CD4-positive, alpha-beta T cell treated with Interleukin-10 for 1 hour (primary cell): ENCODE measurements at places on chromosomes 1 and 21.
A peak's percentile ranks its signal among the peaks of the same experiment; 100 is the strongest.

GRCh38 chr1:214939180-214939579, 143.4 kb upstream of the KCNK2 start:
- DNase-seq, result no peak

GRCh38 chr1:66618390-66618789, 84.4 kb downstream of the SGIP1 start:
- DNase-seq, result no peak

DNA sequence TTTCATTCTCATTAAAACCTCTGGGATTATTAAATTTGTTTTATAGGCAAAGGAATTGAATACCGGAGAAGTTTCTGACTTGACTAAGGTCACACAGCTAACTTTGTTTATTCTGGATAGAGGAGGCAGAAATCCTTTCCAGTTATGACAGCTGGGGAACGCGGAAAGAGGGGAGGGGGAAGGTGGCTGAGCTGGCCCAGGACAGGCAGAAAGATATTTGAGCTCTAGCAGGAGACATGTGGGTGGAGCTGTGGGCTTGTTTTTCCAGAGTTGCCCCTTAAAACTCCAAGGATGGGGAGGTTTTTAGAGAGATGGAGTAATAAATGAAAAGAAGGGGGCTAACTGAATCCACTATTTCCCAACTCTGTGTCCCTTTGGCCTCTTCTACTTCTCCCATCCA, 27.8 kb downstream of the FOXD2 start:
- DNase-seq, result no peak

DNA sequence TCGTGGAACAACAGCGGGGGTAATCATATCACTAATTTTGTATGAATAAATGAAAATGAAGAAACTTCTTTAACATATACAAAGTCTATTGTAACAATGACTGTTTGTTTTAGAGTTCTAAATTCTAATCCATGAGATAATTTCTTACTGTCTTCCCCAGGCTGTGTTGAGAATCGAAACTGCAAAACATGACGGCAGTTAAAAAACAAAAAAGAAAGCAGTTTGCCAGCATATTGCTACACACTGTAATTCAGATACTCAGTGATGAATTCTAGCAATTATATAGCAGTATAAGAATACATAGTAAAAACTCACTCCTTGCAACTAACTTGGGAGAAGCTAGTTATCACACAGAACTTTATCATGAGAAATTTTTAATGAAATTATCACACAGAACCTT, 22.1 kb downstream of the INSL5 start:
- DNase-seq, result no peak

GRCh38 chr1:43446388-43446740, 7.4 kb downstream of the HYI start:
- no peak for DNase-seq

- no peak for DNase-seq
These were observed 5.3 kb downstream of the DISP3 start for GRCh38 chr1:11484321-11484655.

DNA sequence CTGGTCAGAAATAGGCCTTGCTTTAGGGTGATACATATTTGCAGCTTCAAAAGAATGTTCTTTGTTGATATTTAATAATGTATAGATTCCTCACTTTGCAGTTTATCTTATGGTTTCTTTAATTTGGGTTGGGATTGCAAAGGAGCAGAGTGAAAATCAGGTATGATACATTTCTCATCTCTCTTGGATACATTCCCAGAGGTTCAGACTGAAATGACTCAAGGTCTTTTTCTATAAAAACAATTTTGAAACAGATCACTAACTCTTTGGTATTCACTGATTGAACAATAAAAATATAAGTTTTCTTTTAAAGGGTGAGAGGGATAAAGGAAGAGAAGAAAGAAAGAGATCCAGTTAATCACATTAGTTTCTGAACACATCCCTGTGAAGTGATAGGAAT, 606.5 kb upstream of the CAMK1G start:
- no peak for DNase-seq

DNA sequence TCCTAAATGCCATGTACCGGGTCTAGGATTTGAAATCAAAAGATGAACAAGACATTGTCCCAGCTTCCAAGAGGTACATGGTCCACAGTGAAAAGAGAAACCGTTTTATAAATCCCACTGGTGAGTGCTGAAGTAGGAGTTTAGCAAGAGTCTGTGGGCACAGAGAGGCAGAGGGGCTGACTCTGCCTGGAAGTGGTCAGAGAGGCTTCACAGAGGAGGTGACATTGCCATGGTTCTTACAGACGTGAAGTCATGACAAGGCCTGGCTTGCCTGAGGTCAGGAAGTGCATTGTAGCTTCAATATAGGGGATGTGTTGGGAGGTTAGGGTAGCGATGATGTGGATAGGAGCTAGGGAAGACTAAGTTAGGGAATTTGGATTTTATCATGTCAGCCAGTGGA, 28.4 kb downstream of the MAPKAPK2 start:
- DNase-seq, result peak; percentile 36

GRCh38 chr1:41608211-41608610, 123.7 kb upstream of the EDN2 start:
- no peak for DNase-seq

- DNase-seq, result no peak
These were observed 26.5 kb downstream of the ACTA1 start for GRCh38 chr1:229407206-229408026.

GRCh38 chr1:155002464-155003226, at the start of gene ZBTB7B:
ZBTB7B (plus strand) TSS chr1:155002802; CDS start chr1:155014661, 11,859 bp downstream.
- DNase-seq, result no peak

GRCh38 chr1:201181726-201182125, 8.9 kb upstream of the IGFN1 start:
- DNase-seq, result no peak

DNA sequence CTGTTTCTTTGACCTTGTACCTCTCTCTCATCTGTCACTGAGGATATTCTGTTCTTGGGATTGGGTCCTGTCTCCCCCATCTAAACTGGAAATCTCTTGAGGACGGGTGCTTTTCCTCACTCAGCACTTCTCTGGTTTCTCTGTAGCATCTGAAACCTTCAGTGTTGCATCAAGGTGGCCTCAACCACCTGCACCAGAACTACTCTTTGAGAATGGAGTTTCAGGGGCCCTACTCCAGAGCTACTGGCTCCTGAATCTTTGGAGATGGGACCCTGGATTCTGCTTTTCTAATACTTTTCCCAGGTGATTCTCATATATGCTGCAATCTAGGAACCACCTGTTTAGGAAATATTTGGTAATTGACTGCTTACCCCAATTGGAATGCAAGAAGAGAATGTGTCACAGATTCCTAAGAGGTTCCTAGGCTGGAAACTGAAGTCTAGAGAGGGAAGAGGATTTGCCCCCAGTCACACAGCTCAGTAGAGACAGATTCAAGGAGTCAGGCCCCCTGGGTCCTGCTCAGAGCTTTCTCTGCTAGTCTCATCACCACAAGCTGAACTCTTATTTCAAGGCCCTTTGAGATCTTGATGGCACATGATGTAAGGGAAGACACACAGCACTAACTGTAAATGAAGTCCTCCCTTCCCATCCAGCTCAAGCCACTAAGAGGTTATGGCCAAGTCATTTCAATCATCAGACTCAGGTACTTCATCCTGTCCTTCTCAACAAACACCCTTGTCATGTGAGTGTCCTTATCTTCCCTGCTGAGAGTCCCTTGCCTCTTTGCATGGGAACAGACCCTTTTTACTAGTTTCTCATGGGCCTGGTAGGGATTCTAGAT, 48.7 kb downstream of the EIF2D start:
- no peak for DNase-seq

GRCh38 chr1:194535369-194535768, 1349.0 kb upstream of the B3GALT2 start:
- DNase-seq, result no peak

GRCh38 chr1:44217809-44218410, 4.6 kb downstream of the DMAP1 start:
- DNase-seq, result peak; percentile 73

GRCh38 chr1:113977906-113978305, 1.4 kb upstream of the OLFML3 start:
- DNase-seq, result no peak

- DNase-seq, result peak; percentile 1
These were observed 63.2 kb downstream of the DIRAS3 start for GRCh38 chr1:67987046-67987799.

GRCh38 chr1:119987686-119988085, 81.8 kb downstream of the NOTCH2 start:
- DNase-seq, result peak; percentile 13

GRCh38 chr1:35274197-35274596, 5.7 kb downstream of the ZMYM4 start:
- no peak for DNase-seq

DNA sequence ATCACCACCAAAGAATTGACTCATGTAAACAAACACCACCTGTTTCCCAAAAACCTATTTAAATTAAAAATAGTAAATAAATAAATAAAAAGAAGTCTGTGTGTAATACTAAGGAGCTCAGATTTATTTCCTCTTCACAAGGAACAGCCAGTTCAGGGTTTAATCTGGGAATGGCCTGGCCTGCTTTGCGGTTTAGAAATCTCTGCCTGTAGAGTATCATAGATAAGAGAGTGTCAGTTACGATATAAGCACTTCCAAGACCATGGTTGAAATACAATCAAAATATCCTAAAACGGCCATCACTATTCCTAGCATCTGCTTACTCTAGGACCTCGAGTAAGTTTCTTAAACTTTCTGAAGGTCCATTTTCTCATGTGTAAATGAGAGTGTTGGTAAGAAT, 274.4 kb downstream of the PLPP3 start:
- DNase-seq, result no peak

GRCh38 chr1:155007251-155007828, 4.7 kb downstream of the ZBTB7B start:
- no peak for DNase-seq

- DNase-seq, result no peak
These were observed 39.0 kb downstream of the MRPL37 start for GRCh38 chr1:54239035-54239383.

DNA sequence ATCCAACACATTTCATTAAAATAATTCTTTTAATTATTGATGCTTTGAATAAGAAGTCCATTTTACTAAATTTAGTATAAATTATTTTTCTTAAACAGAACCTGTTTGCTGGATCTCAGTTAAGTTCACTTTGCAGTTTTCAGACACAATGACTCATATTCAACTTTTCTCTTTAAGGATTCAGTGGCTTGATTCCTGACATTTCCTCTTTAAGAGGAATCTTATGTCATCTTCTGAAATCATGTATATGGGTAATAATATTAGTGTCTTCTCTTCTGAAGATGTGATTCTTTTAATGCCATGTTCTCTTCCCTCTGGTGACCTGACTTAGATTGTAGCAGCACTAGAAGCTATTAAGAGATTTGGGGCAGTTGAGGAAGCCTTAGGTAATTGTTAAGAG, 12.6 kb downstream of the CREG1 start:
- no peak for DNase-seq

- no peak for DNase-seq
These were observed 103.3 kb upstream of the GRIK3 start for GRCh38 chr1:37137601-37138000.
